Omental fat pad (tissue), 4 donors: ENCODE measurements at places on chromosomes 5 and 9.

DNA sequence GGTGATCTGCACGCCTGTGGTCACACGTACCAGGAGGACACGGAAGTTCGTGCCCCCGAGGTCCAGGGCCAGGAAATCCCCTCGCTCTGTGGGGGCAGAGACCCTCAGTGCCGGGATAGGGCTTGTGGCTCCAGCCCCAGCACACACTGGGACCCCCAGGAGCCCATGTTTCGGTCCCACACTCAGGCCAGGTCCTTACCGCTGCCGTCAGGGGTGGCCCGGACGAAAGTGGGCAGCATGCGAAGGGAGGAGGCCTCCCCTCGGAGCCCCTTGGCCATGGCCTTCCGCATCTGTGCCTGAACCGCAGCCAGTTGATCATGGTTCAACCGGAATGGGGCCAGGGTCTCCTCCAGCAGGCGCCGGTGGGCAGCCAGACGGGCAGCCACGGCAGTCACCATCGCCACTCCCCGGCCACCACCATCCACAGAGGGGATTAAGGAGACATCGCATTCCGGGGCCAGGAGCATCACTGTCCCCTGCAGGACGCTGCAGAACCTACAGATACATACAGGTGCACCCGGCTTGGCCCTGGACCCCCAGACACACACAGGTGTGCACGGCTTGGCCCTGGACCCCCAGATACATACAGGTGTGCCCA is 11.8 kb downstream of the HK3 start:
- DNase-seq = no peak

DNA sequence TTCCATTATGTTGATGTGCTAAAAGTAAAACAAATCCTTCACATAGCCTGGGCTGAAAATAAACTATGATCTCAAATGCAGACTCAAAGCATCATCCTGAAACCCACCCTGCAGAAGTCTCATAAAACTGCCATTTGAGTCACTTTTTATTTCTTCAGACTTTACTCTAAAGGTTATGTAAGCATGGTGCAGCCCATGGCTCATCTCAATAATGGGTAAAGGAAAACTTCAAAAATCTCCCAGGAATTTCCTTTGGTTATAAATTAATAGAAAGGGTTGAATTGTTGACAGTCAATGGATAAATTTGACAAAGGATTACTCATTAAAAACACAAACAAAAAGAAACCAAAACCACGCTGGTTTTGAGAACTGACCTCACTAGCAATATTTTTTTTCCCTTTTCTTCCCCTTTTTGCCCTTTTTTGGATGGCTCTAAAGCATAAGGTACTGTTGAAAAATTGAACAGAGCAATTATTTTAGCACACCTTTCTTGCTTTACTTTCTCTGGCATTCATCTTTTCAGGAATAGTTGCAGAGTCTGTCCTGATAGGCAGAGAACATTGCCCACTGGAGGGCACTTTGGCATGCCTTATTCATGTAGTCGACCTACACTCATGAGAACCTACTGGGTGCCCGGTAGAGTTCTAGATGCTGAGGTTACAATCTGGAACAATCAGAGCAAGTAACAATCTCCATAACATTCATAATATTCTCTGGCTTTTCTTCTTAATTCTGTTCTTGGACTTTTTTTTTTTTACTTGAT is 191.4 kb downstream of the TMEM167A start:
- no peak for DNase-seq

DNA sequence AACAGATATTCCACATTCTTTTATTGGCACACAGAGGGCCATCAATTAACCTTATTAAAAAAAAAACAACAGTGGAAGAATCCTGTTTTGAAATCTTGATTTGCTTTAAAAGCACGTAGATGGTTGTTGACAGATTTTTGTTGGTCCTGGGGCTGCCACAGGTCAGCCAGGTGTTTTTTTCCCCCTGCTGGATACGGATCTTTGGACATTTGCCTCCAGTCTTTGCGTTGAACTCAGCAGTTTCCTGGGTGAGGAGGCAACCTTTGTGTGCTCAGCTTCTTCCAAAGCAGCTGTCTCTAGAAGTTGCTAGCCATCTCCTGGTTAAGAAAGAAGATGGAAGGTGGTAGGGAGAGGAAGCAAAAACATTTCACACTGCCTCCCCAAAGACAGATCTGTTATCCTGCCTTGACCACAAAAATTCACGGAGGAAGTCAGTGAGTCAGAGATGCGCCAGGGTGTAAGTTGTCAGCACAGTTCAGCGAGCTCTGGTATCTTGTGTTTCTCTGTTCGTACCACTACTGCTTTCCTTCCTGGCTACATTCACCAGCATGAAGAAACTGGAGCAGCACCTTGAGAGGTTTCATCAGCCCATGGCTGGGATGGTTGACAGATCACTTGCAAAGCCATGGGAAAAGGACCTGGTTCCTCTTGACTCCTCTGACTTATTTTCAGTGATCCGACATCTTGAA is 207.3 kb downstream of the ARHGAP26 start:
- no peak for DNase-seq

- no peak for DNase-seq
Measured at GRCh38 chr9:115142090-115142489, 24.1 kb upstream of the TNC start.

DNA sequence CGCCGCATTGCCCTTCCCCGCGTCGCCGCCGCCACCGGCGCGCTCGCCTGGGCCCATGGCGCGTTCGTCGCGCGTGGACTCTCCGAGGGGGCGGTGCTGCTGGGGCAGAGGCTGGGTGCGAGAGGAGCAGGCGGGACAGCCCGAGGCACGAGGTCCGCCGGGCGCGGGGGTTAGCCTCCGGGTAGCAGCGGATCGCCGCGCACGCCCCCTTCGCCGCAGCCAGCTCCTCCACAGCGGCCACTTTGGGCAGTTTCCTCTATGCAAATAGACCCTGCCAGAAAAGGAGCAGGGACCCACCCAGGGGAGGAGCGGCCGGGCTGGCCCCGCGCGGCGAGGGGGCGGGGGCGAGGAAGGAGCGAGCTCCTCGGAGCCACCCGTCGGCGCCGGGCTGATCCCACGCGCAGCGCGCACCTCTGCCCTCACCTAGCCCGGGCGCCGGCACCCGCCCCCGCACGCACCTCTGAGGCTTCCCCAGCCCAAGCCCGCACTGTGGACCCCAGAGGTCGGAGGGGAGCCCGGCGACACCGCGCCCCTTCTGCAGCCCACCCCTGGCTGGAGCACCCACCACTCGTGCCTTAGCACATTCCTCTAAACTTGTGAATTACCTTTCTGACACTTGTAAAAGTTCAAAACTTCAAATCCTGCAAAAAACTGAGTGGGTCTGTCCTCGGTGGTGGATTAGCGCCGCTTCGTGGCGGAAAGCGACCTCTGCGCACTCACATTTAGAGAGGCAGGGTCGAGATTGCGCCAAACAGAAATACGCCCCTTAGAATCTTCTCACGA is at the start of gene COL23A1:
Gene COL23A1 (minus strand): TSS at position 253 of the 783 bp plus-strand sequence.
- no peak for DNase-seq

DNA sequence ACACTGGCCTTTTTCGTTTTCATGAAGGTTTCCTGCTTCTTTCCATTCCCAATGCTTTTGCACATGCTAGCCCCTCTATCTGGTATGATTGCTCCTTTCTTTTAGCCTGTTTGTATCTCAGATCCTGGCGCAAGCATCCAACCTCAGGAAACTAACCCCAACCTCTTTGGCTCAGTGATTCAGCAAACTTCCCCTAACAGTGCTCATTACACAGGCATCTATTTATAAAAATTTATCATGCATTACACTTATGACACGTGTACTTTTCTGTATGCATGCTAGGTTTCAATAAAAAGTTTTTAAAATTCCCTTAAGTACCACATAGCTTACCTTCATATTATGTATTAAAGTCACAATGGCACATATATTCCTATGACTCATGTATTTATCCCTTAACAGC is 218.9 kb downstream of the EPB41L4A start:
- DNase-seq = no peak

GRCh38 chr5:159971038-159971437 is 37.9 kb upstream of the TTC1 start:
- DNase-seq = no peak

DNA sequence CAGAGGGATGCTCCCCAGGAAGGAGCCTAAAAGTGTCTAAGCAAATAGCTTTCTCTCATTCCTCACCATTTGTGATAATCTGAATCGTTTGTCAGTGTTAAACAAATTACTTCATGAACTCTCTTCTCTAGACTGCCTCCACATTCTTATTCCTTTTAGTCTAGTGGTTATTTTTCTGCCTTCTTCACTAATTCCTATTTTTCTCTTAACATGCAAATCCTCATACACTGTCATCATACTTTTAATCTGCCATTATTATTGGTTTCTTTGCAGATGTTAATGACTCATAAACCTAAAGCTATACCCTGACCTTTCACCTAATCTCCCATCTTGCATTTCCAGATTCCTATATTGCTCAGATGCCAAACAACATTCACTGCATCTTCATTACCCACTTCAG is 428.9 kb downstream of the EFNA5 start:
- no peak for DNase-seq

- no peak for DNase-seq
Measured at GRCh38 chr9:125784286-125785049, 37.3 kb downstream of the PBX3 start.

- DNase-seq = no peak
Measured at GRCh38 chr5:170821257-170821800, 37.8 kb downstream of the GABRP start.

DNA sequence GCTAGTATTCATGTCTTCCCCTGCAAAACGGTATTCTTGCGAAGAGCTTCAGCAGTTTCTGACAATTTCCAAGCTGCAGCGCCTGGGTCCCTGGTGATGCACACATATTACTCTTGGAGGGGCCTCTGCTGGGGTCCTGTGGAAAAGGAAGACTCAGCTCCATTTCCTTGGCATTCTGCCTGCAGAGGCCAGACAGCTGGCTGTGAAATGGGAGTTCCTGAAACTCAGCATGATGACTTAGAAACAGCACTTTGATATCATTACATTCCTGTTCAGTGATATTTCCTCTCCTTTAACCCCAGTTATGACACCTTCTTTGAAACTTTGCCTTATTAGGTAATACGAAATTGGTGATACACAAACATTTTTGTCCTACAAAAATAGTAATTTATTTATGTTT is 98.5 kb downstream of the APBA1 start:
- DNase-seq = no peak

GRCh38 chr9:8917956-8918739 is 1118.6 kb upstream of the DMAC1 start:
- no peak for DNase-seq

DNA sequence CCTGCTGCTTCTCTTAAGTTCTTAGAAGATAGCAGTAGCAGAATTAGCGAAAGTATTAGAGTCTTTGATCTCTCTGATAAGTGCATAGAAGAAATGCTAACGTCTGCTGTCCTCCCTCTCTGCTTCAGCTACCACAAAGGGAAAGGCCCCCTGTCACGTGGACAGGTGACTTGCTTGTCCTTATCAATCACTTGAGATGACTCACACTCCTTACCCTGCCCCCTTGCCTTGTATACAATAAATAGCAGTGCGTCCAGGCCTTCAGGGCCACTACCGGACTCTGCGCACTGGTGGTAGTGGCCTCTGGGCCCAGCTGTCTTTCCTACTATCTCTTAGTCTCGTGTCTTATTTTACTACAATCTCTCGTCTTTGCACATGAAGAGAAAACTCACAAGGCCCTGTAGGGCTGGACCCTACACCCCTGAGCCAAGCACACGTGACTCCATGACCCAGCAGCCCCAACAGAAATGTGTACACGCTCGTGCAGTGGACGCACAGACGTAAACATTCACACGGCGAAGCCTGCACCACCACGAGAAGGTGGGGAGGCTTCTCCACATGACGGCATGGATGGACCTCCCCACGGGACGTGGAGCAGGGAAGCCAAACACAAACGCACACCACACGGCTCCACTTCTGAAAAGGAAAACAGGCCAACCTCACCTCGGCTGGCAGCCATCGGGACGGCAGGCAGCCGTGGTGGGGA is 38.3 kb downstream of the PNPLA7 start:
- DNase-seq = no peak

DNA sequence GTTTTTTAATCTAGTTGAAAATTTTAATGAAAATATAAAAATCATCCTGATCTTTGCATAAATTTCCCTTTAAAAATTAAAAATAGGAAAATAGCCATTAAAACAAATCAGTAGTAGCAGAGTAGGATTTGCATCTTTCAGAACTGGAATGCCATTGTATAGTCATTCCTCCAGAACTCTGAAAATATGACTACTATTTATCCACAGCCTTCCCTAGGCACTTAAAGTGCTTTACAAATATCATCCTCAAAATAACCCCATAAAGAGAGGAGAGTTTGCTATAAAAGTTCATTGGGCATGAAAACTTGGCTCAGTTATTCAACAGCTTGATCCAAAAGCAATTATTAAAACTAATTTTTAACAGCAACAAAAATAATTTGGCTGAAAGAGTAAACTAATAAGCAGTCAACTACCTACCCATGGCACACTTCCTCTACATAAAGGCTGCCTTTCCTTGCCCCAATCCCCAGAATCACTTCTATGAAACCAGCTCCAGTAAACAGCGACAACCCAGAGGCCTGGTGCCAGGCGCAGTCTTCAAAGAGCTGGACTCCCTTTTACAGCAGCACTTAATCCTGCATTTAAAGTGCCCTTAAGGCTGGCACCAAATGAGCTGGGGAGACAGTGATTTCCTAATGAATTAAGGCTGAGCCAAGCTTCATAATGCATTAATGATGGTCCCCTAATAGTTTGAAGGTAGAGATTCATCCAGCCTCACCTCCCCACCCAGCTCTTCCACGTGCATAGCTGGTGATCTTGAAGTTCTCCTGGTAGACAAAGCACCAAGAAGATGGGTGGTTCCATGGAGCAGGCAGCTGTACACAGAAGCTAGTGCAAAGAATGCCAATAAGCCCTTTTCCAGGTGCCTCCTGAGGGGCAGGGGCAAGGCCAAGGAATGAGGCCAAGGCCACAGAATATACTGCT is 36.1 kb downstream of the LHFPL2 start:
- DNase-seq = no peak
